ENCODE measurements at places on chromosomes 13 and 19.
A peak's percentile ranks its signal among the peaks of the same experiment; 100 is the strongest.

- no peak for DNase-seq
Observed at GRCh38 chr19:55373306-55373992, 3.2 kb upstream of the TMEM190 start.

DNA sequence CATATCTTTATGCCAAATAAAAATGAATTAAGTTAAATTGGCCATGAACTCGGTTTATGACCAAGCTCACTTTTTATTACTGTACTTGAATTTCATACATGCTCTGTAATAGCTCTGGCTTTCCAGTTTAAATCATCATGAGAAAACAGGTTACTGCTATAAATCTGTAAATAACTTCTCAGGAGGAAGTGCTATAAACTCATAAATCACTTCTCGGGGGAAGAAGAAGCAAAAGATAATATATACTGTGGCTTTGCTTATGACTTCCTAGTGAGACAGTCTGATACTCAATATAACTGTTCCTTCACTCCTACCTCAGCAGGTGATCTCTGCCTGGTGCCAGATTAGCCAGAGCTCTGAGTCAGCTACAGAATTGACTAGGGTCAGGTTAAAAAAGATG, 12.5 kb downstream of the SUPT20H start:
- no peak for DNase-seq

- DNase-seq = peak; percentile 66
Observed at GRCh38 chr13:28659621-28659970, 666 bp downstream of the POMP start.

DNA sequence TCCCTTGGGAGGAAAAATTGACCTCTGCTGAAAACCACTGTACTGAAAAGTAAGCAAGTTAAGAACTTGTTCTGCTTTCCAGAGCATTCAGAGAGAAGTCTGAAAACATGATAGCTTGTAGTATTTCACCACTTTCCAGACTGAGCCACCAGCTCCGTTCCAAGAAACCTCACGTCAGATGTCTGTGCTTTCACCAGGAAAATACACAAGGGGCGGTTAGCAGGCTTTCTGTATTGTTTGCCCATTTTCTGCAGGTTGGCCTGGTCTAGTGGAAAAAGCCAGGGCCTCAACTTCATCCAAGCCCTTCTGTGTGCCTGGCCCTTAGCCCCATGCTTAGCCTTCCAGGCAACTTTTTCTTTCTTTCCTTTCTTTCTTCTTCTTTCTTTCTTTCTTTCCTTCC, 36.4 kb downstream of the RXFP2 start:
- DNase-seq = no peak

- DNase-seq = peak; percentile 13
Observed at GRCh38 chr13:110726726-110727125, 13.2 kb downstream of the ING1 start.

DNA sequence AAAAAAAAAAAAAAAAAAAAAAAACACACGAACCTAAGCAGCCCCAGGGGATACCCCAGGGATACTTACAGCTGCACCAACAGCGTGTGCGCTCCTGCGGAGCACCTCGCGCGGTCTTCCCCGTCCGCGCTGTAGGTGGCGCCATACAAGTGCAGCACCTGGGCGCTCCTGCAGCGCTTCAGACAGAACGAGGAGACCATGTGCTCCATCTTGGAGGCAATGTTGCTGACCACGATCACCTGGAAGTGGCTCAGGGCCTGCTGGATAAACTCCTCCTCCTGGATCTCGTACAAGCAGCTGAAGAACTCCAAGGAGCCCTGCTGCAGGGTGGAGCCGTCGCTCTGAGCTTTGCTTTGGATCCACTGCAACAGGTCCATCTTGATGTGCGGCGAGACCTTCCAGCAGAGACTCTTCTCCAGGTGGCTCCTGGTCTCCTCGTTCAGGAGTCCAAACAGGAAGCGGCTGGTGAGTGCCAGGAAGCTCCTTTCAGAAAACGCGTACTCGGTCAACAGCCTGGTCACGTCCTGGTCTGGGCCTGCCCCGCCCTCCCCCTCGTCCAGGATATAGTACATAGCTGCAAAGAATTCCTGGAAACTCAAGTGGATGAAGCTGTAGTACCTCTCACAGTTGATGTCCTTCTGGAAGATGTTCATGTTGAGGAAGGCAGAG, 14.5 kb downstream of the NLRP12 start:
- DNase-seq = peak; percentile 19

DNA sequence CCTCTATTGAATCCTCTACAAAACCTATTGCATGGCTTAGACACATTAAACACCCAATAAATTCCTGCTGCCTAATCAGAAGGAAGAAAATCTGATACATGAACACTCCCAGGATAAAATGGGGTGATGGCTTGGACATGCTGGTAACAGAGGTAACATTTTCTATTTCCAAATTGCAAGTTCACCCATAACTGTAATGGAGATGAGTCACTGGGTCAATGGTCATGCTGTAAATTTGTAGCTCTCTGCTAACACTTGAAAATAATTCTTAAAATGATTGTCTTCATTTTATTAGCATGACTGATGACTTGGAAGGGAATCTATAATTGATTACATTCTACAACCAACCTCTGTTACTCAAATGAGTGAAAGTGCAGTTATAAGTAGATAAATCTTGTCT, 434.1 kb downstream of the FGF14 start:
- DNase-seq = no peak

DNA sequence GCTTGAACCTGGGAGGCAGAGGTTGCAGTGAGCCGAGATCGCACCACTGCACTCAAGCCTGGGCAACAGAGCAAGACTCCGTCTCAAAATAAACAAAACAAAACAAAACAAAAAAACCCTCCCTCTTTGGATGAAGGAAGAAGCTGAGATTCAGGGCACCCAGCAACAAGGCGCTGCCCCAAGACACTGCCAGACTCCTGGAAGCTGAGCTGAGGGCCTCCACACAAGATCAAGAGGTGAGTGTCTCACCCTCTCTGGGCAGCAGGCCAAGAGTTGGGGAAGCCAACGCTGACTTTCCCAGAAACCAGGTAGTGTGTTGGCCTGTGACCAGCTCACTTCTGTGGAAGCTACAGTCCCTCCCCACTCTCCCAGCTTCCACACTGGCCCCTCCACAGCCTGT, 3.7 kb upstream of the TYROBP start:
- no peak for DNase-seq

GRCh38 chr19:10554760-10555609, 10.8 kb downstream of the KRI1 start:
- peak; percentile 44 for DNase-seq

- DNase-seq = no peak
Observed at GRCh38 chr13:25908366-25908765, 143.4 kb downstream of the SHISA2 start.

DNA sequence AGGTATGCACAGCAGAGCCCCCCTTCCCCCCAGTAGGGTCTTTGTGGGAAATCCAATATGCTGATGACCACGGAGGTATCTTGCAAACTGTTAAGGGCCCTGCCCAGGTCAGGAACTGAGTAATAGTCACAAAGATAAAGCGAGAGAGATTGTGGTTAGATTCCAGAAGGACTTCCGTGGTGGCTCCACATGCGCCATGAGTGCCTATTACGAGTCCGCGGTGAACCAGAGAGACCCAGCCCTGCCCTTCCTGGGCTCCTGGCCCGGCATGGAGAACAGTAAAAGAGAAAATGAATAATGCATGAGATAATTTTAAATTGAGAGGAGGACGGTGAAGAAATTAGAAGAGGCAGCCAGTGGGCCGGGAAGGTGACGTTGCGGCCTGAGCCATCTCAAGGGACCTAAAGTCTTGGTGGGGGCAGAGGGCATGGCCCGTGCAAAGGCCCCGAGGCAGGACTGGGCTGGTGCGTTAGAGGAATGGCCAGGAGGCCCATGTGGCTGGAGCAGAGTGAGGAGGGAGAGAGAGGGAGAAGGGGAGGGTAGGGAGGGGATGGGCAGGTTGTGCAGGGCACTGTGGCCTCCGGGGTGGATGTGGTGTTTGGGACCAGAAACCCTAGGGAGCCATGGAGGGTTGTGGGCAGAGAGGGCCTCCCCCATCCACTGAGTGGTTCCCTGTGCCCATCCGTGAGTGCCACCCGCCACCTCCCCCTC, 46.6 kb upstream of the NFIC start:
- no peak for DNase-seq

GRCh38 chr13:100473087-100473486, 115.5 kb downstream of the GGACT start:
- no peak for DNase-seq

- DNase-seq = no peak
Observed at GRCh38 chr13:78036841-78037240, 118.2 kb upstream of the EDNRB start.

DNA sequence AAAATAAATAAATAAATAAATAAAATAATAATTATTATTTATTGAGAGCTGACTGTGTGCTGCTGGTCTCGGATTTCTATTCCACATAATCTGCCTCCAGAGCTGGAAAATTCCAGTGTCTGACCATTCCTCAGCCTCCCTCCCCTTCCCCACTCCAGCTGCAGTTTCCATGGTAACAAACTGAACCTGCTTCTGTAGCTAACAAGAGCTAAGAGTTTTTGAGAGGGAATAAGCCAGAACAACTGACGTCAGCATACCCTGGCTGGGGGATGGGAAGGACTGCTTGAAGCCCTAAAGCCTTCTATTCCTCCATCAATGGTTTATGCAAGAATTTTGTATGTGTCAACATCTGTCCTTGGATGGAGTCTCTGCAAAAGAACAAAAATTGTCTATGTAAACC, 26.0 kb upstream of the PEG3 start:
- no peak for DNase-seq

DNA sequence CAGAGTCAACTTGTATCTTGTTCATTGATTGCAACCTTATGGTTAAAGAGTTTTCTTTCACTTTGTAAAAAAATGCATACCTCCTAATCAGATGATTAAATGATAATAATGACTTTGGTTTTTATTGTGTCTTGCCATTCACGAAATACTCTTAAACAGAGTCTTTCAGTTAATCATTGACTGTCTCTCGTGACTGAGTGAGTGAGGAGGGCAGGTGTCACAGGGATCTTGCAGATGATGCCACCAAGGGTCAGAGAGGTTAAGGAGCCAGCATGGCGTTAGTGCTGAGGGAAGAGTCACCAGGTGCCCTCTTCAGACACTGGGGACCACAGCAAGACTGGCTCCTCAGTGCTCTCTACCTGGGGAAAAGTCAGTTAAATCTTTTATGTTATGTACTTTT, 8.0 kb downstream of the GPATCH1 start:
- no peak for DNase-seq

- peak; percentile 42 for DNase-seq
Observed at GRCh38 chr19:3653865-3654513, 27.4 kb upstream of the CACTIN start.
